ENCODE measurements at places on chromosomes 12 and 14. TPM values are rescaled to one million over a fixed set of nuclear protein-coding genes. Genes with fewer than 3 reads are reported as not detected.

TSPAN19 gene
- not detected for polyA plus RNA-seq

ENO2 gene
- polyA plus RNA-seq, result 31.0 TPM

TMEM63C gene
- polyA plus RNA-seq, result not detected

CLEC4A gene
- 2.1 TPM for polyA plus RNA-seq

GZMH gene
- polyA plus RNA-seq, result 1.6 TPM

SIX6 gene
- polyA plus RNA-seq, result not detected

RPGRIP1 gene
- not detected for polyA plus RNA-seq

DPY19L2 gene
- not detected for polyA plus RNA-seq

INTS13 gene
- 25.8 TPM for polyA plus RNA-seq

CCDC88C gene
- 44.9 TPM for polyA plus RNA-seq

ACOT6 gene
- polyA plus RNA-seq, result not detected

GPD1 gene
- not detected for polyA plus RNA-seq

PRICKLE1 gene
- polyA plus RNA-seq, result not detected

ART4 gene
- polyA plus RNA-seq, result not detected

KRT75 gene
- polyA plus RNA-seq, result not detected
